Activated T-cell treated with anti-CD3 and anti-CD28 coated beads for 48 hours (primary cell): ENCODE measurements at places on chromosomes 2 and 18.

- DNase-seq = no peak
These were observed 43.6 kb upstream of the COPS8 start for GRCh38 chr2:237042101-237042500.

DNA sequence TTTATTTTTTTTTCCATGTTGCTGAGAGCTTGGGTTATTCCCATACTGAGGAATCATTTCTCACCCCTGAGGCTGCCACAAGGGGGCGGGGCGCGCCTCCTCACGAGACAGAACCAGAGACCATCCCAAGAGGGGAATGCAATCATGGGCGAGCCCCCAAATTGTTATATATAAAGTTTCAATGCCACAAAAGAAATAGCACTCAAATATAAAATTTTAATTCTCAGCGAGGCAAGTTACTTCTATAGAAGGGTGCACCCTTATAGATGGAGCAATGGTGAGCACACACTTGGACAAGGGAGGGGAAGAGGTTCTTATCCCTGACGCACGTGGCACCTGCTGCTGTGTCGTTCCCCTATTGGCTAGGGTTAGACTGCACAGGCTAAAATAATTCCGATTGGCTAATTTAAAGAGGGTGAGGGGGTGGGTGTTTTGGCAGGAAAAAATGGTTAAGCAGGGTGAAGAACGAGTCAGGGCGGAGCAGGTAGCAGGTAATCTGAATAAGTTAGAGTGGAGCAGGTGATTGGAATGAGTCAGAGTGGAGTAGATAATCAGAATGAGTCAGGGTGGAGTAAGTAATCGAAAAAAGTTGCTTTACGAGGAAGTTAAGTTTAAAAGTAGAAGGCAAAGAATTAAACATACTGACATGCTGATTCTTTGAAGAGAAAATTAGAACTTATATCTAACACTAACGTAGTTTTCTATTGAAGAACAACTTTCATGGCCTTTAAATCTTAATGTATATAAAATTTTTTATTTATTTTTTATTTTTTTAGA is 177.5 kb downstream of the MTCL1 start:
- no peak for DNase-seq

DNA sequence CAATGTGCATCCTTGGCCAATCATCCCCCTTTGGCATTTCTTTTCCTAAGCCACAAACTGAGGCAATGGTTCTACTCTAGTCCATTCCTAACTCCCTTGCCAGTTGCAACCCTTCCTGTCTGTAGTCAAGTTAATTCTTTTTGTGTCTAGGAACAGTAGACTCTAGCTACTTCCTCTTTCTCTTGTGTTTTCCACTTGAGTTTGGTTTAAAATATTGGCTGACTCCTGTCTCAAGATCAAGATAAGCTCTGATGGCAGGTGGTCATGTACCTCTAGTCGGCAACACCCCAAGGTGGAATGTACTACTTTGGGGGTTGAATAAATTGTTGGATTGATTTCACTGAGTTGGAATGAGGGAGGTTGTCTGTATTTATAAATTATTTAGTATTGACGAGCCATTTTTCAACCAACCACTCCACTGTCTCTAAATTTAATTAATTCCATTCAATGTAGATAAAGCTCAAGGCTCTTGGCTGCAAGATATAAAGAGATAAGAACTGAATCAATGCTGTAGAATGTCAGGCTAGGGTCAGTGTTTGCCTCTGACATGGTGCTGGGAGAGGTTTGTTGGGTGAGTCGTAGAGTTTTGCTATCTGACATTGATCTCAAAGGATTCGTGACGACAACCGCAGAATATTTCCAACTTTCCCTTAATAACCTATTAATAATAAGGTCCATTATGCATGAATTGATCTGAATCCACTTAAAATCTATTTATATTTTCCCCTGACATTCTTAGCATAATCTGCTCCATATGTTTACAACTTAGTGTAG is 188.7 kb upstream of the APCDD1 start:
- DNase-seq = no peak

GRCh38 chr2:237585590-237586221 is 4.8 kb downstream of the RAB17 start:
- no peak for DNase-seq

- DNase-seq = no peak
These were observed 500.1 kb downstream of the ARHGAP15 start for GRCh38 chr2:143629340-143629739.

- DNase-seq = no peak
These were observed 20.1 kb upstream of the MGAT5 start for GRCh38 chr2:134233728-134234136.

- DNase-seq = peak; percentile 25
These were observed 24.4 kb downstream of the ZNF892 start for GRCh38 chr2:95231723-95232122.

DNA sequence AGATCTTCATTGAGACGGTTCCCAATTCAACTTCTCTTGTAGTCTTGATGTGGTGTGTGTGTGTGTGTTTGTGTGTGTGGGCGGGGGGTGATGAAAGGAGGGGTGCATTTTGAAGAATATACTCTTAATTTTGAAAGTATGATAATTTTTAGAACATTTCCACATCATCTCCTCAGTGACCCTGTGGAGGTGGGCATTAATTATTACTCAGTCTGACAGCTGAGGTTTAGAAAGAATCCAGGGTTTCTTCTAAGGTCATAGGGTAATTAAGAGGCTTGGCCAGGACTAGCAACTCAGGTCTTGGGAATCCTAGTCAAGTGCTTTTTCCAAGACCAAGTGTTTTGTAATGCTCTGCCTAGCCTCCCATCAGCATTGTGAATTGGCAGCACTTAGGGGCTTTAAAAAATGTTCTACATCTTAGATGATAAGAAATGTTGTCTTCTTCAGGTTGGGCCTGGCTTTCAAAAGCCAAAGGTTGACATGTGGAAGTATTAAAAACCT is 100.5 kb downstream of the SPTBN1 start:
- no peak for DNase-seq

- no peak for DNase-seq
These were observed 69.6 kb downstream of the STEAP3 start for GRCh38 chr2:119293254-119293653.

DNA sequence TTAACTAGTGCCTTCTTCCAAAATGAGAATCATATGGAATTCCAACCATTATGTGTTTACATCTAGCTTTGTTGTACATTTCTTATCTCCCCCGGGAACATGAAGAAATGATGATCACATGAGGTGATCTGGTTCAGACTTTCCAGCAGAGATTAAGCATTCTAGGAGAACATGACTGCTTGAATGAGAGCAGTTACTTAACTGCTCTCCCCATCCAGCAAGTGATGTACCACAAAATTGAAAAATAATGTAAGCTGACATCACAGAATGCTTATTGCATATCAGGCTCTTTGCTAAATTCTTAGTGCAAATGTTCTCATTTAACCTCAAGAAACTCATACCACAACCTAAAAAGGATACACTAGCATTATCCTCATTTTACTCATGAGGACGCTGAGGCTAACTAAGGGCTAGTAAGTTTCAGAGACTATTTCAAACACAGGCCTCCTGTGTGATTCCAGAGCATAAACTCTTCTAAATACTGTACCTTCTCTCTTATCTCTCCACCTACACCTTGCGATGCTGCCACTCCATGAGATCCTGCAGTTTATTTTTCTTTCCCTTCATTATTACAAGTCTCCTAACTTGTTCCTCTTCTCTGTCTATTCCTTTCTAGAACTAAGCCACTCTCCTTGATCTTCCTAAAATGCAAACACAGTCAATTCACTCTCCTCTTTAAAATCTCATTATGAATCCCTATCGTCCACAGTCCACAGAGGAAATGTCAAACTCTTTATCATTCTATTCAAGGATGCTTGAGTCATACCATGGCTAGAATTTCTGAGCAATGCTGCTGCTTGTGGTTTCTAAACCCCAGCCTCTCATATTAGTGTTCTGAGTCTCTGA is 1224.8 kb upstream of the ZEB2 start:
- DNase-seq = no peak

DNA sequence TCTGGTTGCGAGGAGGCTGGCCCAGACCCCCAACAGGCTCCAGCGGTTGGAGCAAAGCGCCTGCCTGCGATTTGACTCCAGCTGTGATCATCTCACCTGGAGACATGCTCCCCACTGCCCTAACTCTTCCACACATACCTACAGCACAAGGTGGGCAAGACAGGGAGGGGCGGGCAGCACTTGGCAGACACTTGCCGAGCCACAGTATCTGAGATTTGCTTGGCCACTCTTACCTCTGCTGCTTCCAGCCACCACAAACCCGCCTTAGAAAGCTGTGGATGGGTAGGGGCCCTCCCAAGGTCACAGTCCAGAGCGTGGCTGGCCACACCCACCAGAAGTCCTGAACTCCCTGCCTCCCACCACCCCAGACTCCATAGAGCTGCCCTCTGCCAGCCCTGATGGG is 8.2 kb downstream of the CYP26B1 start:
- no peak for DNase-seq

DNA sequence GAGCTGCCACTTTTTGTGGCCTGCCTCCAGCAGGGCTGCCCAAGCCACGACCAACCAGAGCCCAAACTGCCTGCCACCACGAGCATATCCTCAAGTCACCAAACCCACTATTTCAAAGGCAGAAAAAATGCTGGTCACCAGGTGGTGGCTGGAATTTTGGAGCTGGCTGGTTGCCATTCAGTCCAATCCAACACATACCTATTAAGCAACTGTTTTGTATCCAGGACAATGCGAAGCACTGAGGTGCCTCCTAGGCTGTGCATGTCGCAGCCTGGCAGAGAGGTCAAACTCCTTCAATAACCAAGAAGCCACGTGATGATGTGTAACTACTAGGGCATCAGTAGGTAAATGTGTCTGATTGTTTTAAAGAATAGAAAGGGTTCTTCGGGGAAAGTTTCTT is 108.3 kb upstream of the PPP1CB start:
- DNase-seq = no peak

DNA sequence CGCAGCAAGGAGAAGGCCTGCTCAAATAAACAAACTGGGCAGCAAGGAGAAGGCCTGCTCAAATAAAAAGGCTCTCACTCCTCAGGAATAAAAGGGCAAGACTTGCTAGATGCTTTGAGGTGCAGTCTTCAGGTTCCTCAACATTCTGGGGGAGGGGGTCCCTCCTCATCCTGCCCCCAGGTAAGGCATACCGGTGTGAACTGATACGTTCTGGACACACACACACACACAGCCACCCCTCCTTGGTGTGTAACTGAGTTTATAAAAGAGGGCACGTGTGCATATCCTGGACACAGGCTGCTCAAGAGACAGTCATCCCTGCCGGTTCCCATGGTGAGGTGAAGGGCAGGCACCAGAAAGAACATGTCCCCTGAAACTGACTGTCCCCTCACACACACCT is 4.5 kb downstream of the TEX261 start:
- DNase-seq = no peak

DNA sequence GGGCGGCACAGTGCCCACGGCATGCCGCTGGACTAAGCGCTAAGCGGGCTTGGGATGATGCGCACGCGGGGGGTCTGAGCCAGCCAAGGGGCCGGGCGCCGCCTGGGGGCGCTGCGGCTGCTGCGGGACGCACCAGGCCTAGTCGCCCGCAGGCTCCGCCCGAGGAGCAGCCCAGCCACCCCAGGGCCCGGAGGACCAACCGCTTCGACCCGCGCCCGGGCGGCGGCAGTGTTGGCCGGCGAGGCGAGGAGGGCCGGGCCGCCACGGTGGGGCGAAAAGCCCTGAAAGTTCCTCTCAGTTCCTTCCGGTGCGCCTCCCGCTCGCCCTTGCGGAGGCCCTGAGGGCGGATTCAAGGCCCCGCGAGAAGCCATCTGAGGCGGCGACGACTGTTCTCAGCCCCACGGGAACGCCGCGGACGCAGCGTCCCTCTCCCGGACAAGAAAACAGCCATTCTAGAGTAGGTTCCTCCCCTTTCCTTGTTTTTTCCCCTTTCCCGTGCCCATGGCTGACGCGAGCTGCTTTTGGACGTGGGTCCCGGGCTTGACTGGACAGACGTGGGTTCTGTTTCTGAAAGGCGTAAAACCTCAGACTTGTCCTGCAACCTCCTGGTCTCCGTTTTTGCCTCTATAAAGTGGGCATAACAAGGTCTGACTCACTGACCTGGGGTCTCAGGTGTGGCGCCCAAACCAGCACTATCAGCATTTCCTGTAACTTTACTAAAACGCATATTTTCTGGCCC is at the start of gene ANKAR:
ANKAR (plus strand) TSS at position 297 of the 739 bp plus-strand sequence. CDS start 1,821 bp downstream, outside the sequence.
- peak; percentile 81 for DNase-seq

- no peak for DNase-seq
These were observed 44.0 kb downstream of the STEAP3 start for GRCh38 chr2:119267604-119268003.

DNA sequence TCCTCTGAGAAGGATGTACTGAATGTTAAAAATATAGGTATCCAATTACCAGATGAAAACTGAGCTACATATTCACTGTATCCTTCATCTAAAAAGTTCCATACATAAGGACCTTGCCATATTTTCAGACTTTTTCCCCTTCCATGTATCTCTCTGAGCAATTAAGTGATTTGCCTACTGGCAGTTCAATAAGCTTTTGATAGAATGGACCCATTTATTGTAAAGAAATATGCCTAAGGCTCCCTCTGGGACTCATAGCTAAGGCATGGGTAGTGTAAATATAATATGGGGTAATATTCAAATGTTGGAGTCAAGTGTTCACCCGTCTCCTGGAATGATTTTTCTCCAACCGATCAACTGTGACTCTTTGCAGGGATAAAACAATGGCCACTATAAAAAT is 135.4 kb upstream of the FSHR start:
- DNase-seq = no peak

DNA sequence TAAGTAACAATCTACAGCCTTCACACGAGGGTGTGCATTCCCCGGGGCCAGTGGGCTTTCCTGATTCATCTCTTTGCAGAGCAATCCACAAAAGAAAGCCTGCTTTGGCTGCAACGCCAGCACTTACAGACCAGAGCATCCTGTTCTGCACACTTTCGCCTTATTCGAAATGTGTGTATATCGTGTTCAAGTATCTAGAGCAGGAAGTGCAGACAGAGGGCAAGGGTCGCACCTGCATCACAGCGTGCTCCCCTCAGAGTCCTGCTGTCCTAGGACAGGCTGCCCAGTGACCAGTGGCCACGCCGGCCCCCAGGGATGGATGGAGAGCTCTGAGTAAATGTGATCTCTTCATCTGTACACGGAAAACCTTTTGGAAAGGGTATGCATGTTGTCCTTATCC is 264.3 kb downstream of the ZNF516 start:
- no peak for DNase-seq

DNA sequence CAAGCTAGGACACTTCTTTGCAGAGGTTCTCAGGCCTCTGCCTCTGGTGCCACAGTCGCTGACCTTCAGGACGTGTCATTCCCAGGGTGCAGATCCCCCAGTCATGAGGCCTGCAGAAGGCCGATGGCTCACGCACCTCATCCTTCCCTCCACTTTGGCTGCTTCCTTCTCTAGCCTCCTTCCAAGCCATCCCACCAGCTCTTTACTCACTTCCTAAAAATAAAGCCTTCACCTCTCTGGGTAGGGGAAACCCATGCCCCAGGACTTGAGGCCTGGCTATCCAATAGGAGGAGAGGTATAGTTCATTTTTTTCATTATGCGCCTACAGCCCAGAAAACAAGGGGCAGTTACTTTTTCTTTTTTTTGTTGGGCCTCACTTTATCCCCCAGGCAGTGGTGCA is 91.4 kb downstream of the B3GNT2 start:
- DNase-seq = no peak
